ENCODE measurements at places on chromosomes 7 and 10.

- no peak for DNase-seq
Observed at GRCh38 chr7:249989-250388, 40.0 kb upstream of the FOXL3 start.

DNA sequence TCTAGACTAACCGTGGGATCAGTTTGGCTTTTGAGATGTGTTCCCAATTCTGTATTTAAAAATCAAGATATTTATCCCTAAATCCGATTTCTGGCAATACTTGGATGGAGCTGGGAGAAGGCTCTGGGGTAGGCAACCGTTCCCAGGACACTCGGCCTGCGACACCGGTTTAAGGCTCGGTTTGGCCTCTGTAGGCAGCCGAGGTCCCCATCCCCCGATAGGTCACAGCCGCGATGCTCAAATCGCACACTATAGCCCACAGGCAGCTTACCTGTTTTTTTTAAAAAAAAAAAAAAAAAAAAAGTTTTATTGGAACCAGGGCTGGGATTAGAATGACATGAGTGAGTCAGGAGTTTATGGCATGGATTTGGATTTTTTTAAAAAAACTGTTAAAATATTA, 729 bp upstream of the TAF3 start:
- no peak for DNase-seq

DNA sequence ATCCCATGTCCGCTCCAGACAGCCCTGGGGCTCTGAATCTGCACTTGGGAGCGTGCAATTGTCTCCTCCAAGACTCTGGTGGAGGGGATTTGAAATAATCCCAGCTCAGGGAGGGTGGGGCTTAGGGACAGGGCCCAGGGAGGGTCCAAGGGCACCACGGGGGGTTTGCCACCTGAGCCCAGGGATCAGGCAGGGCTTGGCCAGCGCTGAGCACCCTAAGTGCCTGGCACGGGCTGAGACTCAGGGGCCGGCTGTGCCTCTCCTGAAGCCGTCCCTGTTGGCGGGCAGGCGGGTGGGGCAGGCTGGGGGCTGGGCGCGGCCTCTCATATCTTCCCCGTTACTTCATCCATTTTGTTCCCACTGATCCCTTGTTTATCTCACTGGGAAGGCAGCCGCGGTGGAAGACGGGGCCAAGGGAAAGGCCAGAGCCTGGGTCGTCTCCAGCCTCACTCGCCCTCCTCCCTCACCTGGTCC, 41.8 kb upstream of the ELN start:
- DNase-seq, result no peak

DNA sequence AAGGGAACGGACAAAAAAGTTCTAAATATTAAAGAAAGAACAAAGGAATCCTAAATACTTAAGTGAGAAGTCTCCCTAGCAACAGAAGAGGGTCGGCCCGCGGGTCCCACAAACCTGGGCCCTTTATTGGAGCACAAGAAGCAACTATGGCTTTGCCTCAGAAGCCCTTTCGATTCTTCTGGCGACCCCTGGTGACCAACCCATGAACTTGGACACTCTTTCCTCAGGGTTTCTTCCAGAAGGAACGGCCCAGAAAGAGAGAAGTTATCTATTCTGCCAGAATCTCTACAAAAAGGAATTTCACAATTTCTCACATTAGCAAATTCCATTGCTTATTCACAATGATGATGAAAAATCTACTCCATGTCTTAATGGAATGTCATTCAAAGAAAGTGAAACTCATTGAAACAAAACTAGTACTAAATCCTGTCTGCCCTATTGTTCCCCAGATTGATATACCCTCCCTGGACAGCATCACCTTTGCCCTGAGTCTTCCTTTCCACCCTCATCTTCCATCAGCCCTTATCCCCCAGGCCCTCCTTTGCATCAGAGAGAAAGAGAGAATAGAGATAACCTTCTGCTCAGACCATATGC, 43.7 kb downstream of the CPVL start:
- no peak for DNase-seq

DNA sequence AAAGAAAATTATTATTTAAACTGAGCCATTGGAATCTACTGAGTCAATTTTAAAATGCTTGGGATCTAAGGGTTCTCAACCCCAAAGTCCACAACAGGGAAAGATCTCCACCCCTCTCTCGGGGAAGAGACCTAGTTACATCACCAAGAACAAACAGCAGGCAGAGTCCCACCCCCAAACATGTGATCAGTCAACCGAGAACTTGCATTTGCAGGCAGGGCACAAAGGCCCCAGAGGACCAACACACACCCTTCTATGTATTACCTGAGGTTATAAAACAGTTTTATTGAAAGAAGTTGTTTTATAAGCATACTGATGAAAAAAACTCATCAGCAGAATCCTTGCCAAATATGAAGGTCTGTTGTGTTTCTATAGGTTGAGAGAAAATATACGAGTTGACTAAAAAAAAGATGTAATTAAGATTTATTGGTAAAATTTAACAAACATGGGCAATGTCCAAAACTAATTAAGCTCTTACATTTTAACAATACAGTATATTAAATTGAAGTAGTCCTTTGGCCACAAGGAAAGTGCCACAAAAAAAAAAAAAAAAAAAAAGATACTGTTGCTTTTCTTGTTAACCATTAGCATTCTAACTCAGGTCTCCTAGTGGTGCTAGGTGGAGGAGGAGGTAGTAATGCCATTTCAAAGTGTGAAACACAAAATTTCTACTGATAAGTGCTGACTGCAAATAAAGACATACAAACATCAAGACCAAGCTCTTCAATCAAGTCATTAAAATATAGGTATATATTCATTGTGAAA, 975 bp upstream of the USP54 start:
- no peak for DNase-seq

DNA sequence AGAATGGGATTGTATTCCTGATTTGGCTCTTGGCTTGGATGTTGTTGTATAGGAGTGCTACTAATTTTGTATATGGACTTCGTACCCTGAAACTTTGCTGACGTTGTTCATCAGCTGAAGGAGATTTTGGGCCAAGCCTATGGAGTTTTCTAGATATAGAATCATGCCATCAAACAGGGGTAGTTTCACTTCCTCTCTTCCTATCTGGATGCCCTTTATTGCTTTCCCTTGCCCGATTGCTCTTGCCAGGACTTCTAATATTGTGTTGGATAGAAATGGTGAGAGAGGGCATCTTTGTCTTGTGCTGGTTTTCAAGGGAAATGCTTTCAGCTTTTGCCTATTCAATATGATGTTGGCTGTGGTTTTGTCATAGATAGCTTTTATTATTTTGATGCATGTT, 92.3 kb downstream of the CCDC7 start:
- no peak for DNase-seq

GRCh38 chr10:44294726-44295412, 90.0 kb downstream of the CXCL12 start:
- DNase-seq, result no peak

All from stimulated activated CD4-positive, alpha-beta T cell treated with anti-CD3 and anti-CD28 coated beads, Interleukin-15, amount 100 ng/mL, for 1 hour (primary cell).